ENCODE measurements at places on chromosomes 4 and X. TPM values are rescaled to one million over a fixed set of nuclear protein-coding genes. Genes with fewer than 3 reads are reported as not detected.

DNA sequence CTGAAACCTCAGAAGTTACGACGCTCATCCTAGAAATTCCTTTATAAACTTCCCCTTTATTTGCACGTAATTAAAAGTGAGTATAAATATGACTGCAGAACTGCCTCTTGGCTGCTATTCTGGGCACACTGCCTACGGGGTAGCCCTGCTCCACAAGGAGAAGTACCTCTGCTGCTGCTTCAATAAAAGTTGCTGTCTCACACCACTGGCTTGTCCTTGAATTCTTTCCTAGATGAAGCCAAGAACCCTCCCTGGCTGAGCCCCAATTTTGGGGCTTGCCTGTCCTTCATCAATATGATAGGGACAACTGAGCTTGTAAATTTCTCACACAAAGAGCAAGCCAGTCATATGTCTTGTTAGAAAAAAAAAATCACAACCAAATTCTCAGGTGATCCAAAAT, 115.8 kb downstream of the VEGFC start:
- no peak for DNase-seq

GRCh38 chr4:1209821-1210220, 37.4 kb upstream of the SPON2 start:
- DNase-seq, result no peak

DNA sequence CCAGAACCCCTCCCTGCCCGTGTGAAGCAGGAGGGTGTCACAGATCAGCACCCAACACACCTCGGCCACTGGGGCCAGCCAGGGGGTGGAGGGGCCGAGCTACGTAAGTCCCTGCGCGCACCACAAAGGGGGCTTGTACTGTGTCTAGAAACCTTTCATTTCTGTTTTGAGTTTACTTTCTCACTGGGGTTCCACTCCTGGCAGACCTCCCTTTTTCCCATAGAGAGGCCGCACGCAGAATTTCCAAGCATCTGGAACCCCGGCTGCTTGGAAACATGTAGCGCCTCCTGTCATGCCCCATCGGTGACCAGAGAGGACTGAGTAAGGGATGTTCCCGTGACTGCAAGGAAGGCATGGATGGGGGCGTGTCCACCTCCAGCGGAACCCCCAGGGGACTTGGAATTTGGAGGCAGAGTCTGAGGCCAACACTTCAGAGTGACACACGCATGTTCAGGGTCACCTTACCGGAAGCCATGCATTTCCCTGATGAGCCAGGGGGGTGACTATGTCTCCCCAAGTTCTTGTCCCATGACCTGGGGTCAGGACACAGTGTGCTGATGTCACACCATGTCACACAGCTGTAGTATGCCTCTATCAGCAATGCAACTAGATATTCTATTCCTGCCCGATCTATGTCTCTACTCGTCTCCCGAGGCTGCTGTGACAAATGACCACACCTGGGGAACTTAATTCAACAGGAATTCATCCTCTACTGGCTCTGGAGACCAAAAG, 105.3 kb downstream of the DHRSX start:
- no peak for DNase-seq

DNA sequence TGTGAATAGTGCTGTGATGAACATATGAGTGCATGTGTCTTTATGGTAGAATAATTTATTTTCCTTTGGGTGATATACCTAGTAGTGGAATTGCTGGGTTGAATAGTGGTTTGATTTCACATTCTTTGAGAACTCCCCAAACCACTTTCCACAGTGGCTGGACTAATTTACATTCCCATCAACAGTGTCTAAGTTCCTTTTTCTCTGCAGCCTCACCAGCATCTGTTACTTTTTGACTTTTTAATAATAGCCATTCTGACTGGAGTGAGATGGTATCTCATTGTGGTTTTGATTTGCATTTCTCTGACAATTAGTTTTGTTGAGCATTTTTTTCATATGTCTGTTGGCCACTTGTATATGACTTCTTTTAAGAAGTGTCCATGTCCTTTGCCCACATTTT, 29.1 kb downstream of the JADE3 start:
- peak; percentile 22 for DNase-seq

DNA sequence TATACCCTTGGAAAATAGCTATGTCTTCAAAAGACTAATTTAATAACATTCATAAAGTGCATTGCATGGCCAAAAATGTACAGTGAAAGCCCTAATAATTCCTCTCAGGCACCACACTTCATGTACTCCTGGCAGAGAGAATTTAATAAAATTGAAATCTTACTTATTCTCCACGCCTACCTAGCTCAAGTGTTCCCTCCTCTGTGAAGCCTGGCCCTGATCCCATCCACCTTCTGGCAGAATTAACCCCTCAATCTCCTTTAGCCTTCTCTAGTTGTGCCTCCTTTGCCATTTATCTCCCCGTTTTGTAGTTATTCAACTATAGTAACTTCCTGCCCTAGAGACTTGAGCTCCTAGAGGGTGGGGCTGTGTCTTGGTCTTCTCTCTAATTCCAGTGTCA, 26.7 kb downstream of the ACE2 start:
- no peak for DNase-seq

The ATOH1 gene
- not detected for total RNA-seq

- DNase-seq, result peak; percentile 9
Measured at GRCh38 chr4:164648151-164648848, 105.6 kb upstream of the SMIM31 start.

The PDLIM3 gene
- total RNA-seq, result 6.1 TPM

The NSUN7 gene
- total RNA-seq, result 2.1 TPM

DNA sequence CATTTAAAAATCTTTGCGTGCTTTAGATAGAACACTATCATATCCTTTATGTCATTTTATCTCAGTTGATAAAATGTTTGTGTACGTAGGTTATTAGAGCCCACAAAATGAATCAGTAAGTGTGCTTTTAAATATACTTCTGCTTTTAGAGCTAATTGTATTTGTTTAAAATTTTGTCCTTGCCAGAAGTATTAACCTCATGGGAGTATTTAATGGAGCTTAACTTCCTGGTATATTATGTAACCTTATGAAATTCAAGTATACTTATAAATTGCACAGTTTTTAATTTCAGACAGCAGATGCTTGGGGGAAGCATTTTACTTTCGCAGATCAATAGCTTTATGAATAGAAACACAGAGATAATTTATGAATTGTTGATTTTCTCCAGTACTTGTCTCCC, 90.2 kb downstream of the DIPK2B start:
- DNase-seq, result no peak

The UGT2B17 gene
- total RNA-seq, result not detected

DNA sequence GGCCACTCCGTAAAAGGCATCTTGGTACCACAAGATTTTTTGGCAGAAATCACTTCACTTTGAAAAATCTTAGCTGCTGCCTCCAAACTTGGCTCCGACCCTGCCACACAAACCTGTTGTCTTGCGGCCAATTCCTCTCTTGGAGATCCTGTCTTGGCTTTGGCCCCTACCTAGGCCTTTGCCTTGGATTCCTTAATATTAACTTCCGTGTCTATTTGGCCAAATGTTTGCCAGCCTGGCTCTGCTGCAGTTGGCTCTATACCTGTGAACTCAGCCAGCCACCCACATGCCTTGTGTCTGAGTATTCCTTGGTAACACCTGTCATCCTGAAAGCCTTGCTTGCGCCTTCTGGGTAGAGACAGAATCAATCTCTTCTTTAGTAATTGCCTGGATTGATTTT, 12.5 kb downstream of the GRXCR1 start:
- DNase-seq, result no peak
